ENCODE measurements at places on chromosomes 12 and 14.

DNA sequence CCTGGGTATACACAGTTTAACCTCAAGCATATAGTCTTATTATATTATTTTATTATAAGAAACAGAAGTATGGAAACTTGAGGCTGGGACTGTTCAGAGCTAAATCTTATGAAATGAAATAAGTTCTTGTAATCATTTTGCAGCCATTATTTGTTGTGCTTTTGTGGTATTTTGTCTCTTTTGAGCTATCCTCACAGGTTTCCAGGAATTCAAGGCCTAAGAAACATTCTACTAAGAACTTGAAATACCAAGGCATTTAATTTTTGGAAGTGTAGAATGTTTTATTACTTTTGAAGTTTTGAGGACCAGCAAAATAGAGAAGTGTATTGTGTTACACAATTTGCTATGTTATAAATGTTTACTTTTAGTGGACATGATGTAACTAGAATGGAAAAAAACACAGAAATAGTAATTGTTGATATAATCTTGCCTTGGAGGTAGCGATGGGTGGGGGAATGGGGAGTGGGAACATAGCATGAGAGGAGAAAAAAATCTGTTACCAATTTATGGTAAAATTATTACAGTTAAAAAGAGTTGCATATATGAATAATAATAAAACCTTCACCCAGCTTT is 81.7 kb downstream of the CRADD start:
- peaks cover 17% of the 10 kb centered on the region for H3K4me1 ChIP-seq
- H3K27ac ChIP-seq, result no peak overlapping the region
- DNase-seq, result no peak
- H3K36me3 ChIP-seq, result no peaks in the 10 kb centered on the region

- no peaks in the 10 kb centered on the region for H3K27me3 ChIP-seq
- H3K4me1 ChIP-seq, result no peaks in the 10 kb centered on the region
- no peaks in the 10 kb centered on the region for H3K36me3 ChIP-seq
- H3K27ac ChIP-seq, result no peak overlapping the region
- no peak for DNase-seq
Measured at GRCh38 chr12:105907982-105908381, 230.8 kb downstream of the NUAK1 start.

GRCh38 chr12:34291001-34291400 is 268.7 kb downstream of the ALG10 start:
- no peaks in the 10 kb centered on the region for H3K4me1 ChIP-seq
- H3K4me3 ChIP-seq, result no peak overlapping the region
- H3K36me3 ChIP-seq, result no peaks in the 10 kb centered on the region
- DNase-seq, result no peak
- no peaks in the 10 kb centered on the region for H3K27me3 ChIP-seq
- H3K27ac ChIP-seq, result no peak overlapping the region

GRCh38 chr12:116265351-116266147 is 11.9 kb downstream of the MED13L start:
- peaks cover 53% of the 10 kb centered on the region for H3K4me1 ChIP-seq
- no peaks in the 10 kb centered on the region for H3K36me3 ChIP-seq
- no peak overlapping the region for H3K4me3 ChIP-seq
- no peaks in the 10 kb centered on the region for H3K27me3 ChIP-seq
- H3K27ac ChIP-seq, result no peak overlapping the region
- peak; percentile 49 for DNase-seq

- H3K4me1 ChIP-seq, result no peaks in the 10 kb centered on the region
- H3K27ac ChIP-seq, result no peak overlapping the region
- H3K36me3 ChIP-seq, result no peaks in the 10 kb centered on the region
- DNase-seq, result no peak
- no peak overlapping the region for H3K4me3 ChIP-seq
Measured at GRCh38 chr12:111636209-111636945, 37.3 kb upstream of the ATXN2 start.

DNA sequence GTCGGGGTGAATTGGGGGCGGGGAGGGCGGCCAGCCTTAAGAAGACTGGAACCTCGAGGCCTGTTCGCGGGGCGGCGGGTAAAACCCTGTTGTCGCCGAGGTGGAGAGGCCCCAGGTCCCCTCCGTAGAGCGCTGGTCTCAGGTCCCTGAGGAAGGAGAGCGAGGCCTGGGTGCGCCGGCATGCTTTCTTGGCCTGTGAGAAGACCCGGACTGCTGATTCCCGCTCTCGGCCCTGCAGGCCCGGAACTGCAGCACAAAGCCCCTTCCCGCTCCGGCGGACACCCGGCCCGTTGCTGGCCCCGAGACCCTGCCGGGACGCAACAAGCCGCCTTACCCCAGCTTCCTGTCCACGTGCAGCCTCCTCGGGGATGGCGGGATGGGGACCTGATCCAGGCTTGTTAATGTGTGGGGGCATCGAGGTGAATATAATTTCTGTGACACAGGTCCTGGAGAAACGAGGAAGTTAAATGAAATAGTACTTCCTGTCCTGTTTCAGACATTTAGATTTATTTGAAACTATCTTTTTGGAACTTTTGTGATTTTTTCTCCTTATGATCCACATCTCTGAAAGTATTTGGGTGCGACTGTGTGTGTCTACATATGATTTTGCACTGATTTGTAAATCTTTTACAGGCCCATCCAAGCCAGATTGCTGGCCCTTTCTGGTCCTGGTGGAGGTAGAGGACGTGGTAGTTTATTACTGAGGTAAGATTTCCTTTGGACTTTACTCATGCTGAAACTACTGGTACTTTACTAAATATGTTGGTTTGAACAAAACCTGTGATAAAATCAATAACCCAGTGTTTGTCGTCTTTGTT is 600 bp downstream of the PNN start:
- peaks cover 18% of the 10 kb centered on the region for H3K4me1 ChIP-seq
- peak; percentile 11 for DNase-seq
- peak overlapping the region; percentile 72 for H3K4me3 ChIP-seq
- H3K36me3 ChIP-seq, result peaks cover 43% of the 10 kb centered on the region
- H3K27me3 ChIP-seq, result no peaks in the 10 kb centered on the region
- peak overlapping the region; percentile 93 for H3K27ac ChIP-seq
